ENCODE measurements at places on chromosomes 2 and 18. TPM values are rescaled to one million over a fixed set of nuclear protein-coding genes. Genes with fewer than 3 reads are reported as not detected.

NR4A2 gene
- 7.9 TPM for total RNA-seq

SNTG2 gene
- total RNA-seq = 0.50 TPM

NEB gene
- total RNA-seq = 1.6 TPM

EVX2 gene
- not detected for total RNA-seq

HTR2B gene
- not detected for total RNA-seq

REG3G gene
- not detected for total RNA-seq

DNA sequence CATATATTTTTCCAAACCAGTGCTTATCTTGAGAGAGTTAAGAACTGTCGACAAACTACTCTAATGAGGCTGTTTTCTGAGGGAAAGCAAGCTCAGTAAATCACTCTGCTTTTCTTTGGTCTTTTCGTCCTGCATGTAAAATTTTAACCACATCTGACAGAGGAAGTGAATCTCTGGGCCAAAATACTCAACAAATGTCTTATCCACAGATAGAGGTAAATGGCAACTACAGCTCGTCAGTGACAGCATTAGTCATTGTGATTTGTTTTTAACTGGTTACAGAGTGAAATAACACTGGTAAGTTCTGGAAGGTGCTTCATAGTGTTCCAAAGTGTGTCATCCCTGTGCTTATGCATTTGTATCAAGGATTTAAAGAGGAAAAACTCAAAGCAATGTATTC lies 82.6 kb upstream of the SLC8A1 start:
- DNase-seq = no peak

- DNase-seq = no peak
Measured at GRCh38 chr2:171478345-171478744, 43.9 kb upstream of the CYBRD1 start.

DNA sequence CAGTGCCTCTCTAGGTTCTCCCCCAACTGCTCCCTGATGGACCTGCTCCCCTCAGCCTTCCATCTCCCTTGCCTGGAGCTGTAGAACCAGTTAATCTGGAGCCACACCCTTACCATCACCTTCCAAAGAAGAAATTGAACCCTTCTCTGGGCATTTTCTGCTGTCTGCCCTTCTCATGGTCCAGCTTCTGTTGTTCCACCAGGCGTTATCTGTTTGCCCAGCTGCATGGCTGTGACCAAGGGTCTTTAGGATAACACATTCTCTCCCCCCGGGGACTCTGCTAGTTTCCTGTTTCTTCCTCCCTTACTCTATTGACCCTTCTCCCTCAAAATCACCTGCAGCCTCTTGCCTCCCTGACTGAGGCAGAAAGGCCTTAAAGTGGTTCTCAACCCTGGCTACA lies 3.2 kb upstream of the ANKRD53 start:
- no peak for DNase-seq

DNA sequence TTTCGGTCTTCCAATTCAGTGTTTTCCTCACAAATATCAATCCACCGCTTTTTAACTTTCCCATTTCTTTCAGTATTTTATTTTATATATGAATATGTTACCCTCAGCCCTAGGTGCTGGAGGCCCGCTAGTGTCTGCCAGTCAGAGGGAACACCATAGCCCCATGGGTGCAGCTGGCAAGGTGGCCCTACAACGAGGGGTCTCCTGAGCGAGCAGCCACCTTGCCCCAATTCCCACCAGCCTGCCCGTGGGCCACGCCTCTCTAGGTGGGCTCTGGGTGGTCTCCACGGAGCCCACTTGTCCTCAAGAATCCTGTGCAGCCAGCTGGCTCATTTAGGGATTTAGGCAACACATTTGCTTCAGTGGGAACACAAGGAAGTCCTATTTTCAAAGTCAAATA lies 72.5 kb upstream of the RGPD5 start:
- DNase-seq = no peak

DNA sequence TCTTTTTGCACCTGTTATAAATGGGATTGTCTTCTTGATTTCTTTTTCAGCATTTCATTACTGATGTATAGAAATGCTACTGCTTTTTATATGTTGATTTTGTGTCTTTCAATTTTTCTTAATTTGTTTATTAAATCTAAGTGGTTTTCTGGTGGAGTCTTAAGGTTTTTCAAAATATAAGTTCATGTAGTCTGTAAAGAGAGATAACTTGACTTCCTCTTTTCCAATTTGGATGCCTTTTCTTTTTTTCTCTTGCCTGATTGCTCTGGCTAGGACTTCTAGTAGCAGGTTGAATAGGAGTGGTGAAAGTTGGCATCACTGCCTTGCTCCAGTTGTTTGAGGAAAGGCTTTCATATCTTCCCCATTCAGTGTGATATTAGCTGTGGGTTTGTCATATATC lies 28.6 kb upstream of the GALNT5 start:
- DNase-seq = no peak
